ENCODE measurements at places on chromosomes 11 and 22. TPM values are rescaled to one million over a fixed set of nuclear protein-coding genes. Genes with fewer than 3 reads are reported as not detected.

DNA sequence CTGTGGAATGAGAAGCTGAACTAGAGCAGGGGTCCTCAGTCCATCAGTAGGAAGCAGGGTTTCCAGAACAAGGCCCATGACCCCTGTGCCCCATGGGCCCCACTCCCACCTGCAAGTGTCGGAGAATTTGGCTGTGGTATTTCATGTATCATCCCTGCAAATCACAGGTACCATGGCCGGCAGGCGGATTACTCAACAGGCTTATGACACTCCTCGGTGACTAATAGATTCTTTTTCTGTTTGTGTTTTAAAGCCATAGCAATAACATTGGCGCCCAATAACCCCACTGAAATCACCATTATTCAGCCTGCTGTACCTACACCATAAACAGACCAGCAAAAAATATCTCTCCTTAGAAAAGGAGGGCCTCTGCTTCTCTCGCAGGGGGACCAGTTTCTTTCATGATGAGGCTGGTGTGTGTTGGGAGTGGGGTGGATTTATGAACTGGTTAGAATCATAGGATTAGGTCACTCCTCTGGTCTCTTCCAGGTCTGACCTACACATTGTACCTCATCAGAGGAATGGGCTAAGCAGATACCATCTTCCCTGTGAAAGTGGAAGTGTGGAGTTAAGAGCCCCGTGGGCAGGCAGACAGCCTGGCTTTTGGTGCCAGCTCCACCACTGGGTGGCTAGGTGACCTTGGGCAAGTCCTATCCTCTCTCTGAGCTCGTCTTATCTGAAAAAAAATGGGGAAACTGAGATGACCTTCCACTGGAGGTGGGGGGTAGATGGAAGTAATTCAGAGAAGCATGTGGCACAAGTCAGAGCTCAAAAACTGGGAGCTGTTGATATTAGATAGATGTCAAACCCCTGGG, 60.2 kb upstream of the WNT11 start:
- no peak for DNase-seq

- DNase-seq: no peak
These were observed 42.4 kb downstream of the AMPD3 start for GRCh38 chr11:10497371-10498021.

GRCh38 chr11:14253421-14253820, 105.6 kb downstream of the RRAS2 start:
- DNase-seq: no peak

Gene ARL14EP
- 19.1 TPM for total RNA-seq

Gene EXPH5
- total RNA-seq: 23.4 TPM

Measured in esophagus squamous epithelium (tissue), 5 donors.